ENCODE measurements at places on chromosomes 7 and 10. TPM values are rescaled to one million over a fixed set of nuclear protein-coding genes. Genes with fewer than 3 reads are reported as not detected.

Gene MYH16
- total RNA-seq, result not detected

DNA sequence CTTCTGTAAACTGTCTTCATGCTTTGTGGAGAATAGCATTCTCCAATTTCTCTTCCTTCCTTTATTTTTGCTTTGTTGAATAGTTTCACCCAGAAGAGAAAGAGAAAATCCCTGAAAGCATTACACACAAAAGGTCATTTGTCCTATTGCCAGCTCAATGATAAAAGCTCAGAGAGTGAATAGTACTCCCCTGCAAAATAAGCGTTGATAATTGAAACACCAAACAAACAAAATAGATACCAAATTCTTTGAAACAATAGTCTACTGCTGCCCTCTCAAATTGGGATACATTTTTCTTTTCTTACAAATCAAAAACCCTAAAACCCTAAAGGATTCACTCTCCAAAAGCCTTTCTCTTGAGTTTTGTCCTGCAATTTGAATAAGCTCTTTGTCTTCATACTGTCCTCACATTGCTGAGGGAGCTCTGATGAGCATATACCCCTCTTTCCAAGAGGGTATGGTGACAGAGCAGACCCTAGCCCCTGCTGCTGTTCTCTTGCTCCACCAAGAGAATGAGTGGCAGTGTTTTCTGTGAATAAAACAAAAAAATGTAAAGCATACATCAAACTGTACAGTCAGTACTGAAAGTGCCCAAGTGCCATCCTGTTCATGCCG, 134.4 kb downstream of the CSTF2T start:
- no peak for DNase-seq
- H3K4me1 ChIP-seq, result no peaks in the 10 kb centered on the region
- H3K36me3 ChIP-seq, result no peaks in the 10 kb centered on the region
- H3K4me3 ChIP-seq, result no peak overlapping the region
- no peak overlapping the region for H3K27ac ChIP-seq
- H3K27me3 ChIP-seq, result no peaks in the 10 kb centered on the region

Gene GALNT17
- 59.6 TPM for total RNA-seq

Gene NME8
- not detected for total RNA-seq

DNA sequence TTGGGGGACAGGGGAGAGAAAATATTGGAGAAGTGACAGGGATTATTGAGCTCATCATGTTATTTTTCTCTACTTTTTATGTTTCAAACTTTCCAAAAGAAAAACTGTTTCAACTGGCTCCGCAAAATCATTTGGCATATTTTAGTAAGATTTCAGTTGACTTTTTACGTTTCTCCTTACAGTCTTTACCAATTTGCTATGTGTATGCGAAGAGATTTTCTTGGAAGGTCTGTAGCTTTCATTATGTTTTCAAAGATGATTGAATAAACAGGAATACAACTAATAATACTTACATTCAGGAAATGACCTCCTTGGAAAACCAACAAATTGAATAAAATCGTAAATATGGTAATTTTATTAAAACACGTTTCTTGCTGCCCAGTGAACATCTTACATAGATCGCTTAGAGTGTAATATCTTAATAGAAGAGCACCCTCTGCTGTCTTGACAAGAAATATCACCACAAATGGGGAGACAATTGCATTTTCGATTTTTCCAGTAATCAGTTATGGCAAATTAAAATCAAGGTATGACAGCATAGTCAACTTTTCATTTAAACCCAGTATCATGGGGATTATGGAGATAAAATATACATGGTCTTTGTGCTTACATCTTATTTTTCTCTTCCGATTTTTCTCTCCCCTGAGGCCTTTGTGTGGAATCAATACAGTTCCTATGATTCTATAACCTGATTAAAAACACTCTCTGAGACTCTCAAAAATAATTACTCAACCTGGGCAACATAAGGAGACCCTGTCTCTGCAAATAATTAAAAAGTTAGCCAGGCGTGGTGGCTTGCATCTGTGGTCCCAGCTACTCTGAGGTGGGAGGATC, 43.1 kb downstream of the MBL2 start:
- H3K36me3 ChIP-seq, result no peaks in the 10 kb centered on the region
- H3K4me1 ChIP-seq, result no peaks in the 10 kb centered on the region
- no peak overlapping the region for H3K27ac ChIP-seq
- DNase-seq, result no peak

Data from ovary (tissue), 10 donors.